GF-D8 (cell line): ENCODE measurements at places on chromosomes 5 and 9.

DNA sequence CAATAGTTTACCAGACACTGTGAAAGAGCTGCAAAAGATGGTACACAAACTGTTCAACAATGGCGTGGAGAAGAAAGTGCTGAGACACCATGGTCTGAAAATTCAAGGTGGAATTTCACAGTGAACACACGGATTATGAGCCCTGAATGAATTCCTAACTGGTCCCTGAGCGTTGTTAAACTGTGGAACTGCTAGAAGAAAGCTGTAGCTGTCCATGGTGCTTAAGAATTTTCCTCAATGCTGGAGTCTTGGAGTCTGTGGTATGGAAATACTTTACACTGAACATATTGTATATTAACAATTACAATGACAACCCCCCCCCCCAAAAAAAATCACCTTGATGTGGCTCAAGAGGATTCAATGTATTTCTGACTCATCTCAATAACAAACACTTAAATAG is 68.5 kb downstream of the SLC24A2 start:
- DNase-seq: no peak

DNA sequence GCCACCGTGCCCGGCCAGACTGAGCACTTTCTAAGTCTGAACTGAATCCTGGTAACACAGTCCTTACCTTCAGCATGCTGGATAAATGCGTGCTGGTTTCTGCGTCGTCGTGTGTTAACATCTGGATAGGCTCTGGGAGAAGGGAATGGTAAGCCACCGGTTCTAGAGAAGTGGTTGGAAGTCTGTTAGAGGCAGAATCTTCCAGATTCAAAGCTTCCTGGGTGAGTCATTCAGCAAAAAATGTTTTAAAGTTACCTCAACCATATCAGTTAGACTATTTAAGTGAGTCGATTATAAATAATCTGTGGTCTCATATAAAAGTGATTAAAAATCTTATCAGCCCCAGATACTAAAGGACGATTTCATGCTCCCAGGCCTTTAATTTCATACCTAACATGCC is 256.5 kb upstream of the NFIL3 start:
- no peak for DNase-seq

DNA sequence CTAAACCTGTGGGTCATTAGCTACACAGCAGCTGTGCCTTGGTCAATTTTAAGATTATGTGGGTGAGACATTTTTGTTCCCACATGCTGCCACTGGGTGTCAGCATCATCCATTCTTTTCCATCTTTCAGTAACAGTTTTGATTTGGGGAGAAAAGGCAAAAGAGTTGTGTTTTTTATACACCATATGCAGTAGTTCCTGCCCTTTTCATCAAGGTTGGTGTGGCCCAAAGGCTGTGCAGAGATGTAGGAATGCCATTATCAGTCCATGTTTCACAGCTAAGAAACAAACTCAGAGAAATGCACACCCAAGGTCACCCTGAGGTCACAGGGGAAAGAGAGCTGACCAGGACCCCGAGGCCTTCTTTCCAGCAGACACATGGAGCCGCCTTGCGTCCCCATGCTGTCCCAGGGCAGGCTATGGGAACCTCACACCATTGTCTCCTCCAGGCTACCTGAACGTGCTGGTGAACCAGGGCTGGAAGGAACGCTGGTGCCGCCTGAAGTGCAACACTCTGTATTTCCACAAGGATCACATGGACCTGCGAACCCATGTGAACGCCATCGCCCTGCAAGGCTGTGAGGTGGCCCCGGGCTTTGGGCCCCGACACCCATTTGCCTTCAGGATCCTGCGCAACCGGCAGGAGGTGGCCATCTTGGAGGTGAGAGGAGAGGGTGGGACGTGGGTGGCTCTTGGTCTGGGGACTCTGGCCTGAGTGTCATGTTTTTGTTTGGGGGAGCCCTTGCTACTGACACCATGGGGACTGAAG is 27.8 kb upstream of the GRPEL2 start:
- DNase-seq: no peak

- DNase-seq: no peak
These were observed 572.6 kb downstream of the TLE4 start for GRCh38 chr9:80144406-80144805.

DNA sequence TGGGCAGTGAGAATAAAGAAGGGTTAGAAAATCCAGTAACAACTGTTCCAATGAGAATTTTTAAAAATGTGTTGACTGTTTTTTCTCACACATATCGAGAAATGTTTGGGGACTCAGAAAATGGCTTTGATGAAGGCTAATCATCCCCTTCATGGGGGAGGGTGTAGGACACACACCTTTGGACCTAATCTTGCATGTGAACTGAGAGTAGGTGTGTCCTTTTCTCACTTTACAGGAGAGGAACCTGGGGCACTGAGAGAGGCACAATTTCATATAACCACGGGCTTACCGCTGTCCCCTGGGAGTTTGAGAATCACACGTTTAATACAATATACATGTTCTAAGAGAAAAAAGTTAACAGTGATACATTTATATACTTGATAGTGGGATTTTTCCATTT is 17.3 kb downstream of the FRRS1L start:
- no peak for DNase-seq

DNA sequence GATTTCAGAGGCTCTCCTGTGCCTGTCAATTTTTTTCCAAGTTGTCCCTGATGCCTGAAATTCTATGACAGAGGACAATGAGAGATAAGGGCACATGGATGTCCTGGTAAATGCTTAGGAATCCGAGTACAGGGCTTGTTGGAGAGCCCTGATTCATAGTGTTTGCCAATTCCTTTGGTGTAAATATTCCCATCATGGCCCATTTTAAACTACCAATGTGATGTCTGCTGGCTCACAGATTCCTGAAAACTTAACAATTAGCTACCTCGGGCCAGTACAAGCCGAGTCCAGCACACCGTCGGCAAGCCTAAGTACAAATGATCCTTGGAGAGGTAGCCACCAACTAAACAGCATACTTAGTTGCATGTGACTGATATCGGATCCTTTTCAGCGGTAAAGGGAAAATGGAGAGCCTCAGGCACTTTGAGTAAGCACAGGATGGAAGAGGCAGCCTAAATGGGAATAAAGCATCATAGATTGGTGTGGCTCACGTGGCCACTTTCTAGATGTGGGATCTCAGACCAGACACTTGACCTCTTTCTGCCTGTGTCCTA is 3.6 kb downstream of the ITK start:
- no peak for DNase-seq

- DNase-seq: no peak
These were observed 55.1 kb downstream of the WHRN start for GRCh38 chr9:114450181-114450580.

DNA sequence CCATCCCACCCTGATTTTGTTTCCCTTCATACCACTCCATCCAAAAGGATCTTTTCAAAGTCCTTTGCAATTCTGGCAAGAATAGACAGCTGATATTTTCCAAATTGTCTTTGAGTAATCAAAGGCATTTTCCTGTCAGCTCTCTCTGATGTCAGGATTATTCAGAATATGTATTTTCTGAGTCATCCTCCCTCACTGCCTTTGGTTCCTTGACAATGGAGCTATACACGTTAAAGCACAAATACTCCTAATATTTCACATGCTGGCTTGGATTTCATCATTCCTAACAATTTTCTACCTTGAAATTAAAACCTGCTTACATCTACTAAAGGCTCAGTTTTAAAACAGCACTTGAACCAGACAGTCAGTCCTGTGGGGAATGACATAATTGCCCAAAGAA is 379.4 kb downstream of the GADD45G start:
- DNase-seq: no peak

- DNase-seq: no peak
These were observed 75.7 kb upstream of the CCDC112 start for GRCh38 chr5:115372146-115372545.
